ENCODE measurements at places on chromosomes 4 and X.

DNA sequence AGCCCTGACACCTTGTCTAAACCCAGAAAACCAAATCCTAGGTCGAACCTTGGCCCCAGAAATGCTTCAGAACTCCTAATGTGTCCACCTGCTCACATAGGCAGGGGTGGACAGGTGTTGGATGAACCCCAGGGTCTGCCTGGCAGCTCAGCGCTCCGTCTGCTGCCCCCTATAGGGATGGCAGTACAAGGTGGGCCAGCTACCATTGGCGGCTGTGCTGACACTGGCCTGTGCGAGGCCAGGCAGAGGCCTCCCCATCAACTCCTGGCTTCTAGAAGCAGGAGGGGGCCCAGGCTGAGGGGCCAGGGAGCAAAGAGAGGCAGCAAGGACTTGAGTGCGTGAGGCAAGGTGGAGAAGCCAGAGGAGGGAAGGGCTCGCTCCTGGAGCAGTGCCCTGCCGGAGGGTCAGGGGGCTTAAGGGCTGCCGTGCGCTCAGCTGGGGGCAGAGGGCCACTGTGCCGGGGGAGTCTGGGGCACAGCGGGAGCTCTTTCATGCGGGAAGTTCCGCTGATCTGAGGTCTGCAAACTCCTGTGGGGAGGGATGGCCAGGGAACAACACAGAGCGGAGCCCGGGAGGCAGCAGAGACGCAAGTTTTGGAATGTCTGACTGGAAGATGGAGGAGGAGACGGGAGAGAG lies 20.6 kb downstream of the CCNQ start:
- DNase-seq, result no peak

GRCh38 chr4:163462556-163462955 lies 11.0 kb downstream of the TKTL2 start:
- no peak for DNase-seq

DNA sequence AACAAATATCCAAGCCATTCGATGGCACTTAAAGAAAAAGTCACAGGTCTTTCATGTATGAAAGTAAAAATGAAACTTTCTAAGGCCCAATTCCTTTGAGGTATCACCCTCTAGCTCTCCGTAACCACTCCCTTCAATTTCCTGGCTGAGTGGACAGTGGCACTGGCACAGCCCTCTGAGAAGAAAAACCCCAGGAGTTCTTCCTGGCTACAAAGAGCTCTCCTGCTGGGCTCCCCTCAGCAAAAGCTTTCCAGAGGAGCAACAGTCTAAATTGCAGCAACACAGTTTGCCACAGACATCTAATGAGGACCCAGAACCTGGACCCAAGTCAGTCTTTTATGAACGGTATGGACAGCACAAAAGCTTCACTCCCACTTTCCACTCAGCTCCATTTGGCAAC lies 71.8 kb downstream of the FUNDC1 start:
- DNase-seq, result no peak

DNA sequence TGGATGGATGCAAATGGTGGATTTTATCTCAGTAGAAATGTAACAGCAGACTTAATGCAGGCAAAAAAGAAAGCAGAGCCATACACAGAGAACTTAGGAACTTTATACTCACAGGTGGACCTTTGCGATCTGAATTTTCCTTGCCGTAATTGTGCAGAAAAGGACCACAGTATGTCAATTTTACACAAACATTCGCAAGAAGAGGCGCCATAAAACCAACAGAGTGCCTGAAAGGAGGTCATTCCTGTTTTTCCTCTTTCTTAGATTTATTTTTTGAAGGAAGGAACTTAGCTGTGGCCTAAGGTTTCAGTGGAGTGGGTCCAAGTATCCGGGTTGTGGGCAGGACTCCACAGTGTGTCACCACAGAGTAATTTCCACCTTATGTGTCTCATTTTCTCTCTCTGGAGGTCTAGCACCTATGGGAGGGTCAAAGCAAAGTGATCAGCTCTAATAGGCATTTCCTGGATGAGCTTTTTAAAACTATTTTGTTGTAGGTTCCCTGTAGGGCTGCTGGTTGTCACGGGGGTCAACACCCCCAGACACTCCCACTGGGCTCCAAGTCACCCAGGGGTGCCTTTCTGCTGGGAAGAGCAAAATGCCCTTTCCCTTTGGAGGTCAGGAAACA lies 24.7 kb upstream of the PBDC1 start:
- DNase-seq, result no peak

DNA sequence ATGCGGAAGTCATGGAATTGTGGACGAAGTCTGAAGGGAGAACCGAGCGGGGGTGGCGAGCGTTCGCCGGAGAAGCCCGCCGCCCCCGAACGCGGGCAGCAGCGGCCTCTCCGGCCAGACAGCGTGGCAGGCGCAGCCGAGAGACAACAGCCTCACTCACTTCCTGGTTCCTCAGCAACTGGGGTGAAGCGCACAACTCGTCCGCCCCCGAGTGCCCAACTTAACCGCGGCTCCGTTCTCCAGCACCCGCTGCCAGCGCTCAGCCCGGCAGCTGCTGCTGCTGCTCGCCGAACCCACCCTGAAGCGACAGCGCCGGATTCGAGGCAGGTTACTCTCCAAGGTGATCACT lies 68.0 kb downstream of the NOCT start:
- peak; percentile 17 for DNase-seq

DNA sequence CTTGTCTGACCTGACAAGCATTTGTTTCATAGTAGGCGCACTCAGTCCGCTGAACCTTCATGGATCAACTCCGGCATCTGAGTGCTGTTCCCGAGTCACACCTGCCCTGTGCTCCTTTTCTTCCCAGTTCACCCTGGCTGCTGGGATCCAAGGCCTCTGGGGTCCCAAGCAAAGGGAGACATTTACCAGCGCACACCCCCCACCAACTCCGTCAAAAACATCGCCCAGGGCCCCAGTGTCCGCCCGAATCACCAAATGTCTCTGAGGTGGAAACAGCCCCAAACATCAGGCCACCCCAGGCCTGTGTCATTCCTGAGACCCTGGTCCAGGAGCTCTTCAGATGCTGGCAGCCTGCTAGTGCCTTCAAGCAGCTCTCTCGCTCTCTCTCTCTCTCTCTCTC lies 5.1 kb downstream of the BLOC1S4 start:
- DNase-seq, result no peak

GRCh38 chr4:53196882-53197771 lies 168.7 kb downstream of the SCFD2 start:
- DNase-seq, result peak; percentile 86

DNA sequence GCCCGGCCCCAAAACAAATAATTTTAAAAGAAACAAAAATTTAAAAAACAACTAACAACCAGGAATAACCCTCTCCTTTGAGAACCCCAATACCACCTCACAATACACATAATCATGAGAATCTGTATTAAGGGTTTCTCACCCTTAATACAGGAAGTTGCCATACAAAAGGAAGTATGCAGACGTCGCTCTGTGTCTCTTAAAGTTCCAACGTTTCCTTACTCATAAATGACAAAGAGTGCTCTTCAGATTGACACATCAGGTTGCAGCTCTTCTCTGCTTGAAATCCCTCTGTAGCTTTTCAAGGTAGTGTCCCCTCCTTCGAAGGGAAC lies 73.9 kb upstream of the IRF2 start:
- DNase-seq, result no peak

DNA sequence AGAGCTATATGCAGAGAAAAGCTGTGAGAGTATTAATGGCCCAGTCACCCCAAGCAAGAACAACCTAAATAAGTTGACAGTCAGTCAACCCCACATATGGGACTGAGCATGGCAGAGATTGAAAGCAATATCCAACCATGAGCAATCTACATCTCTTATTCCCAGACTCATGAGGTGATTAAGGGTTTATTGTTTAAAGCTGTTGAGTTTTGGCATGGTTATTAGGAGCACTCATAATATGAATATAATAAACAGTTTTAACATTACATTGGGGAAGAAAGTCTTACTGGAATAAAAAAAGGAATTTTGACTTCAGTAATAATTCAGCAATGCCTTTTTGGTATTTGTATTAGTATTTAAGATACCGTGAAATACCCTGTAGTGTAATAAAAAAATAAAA lies 1627.4 kb downstream of the STIM2 start:
- peak; percentile 32 for DNase-seq

- no peak for DNase-seq
Measured at GRCh38 chr4:39718366-39719323, 20.7 kb downstream of the UBE2K start.

DNA sequence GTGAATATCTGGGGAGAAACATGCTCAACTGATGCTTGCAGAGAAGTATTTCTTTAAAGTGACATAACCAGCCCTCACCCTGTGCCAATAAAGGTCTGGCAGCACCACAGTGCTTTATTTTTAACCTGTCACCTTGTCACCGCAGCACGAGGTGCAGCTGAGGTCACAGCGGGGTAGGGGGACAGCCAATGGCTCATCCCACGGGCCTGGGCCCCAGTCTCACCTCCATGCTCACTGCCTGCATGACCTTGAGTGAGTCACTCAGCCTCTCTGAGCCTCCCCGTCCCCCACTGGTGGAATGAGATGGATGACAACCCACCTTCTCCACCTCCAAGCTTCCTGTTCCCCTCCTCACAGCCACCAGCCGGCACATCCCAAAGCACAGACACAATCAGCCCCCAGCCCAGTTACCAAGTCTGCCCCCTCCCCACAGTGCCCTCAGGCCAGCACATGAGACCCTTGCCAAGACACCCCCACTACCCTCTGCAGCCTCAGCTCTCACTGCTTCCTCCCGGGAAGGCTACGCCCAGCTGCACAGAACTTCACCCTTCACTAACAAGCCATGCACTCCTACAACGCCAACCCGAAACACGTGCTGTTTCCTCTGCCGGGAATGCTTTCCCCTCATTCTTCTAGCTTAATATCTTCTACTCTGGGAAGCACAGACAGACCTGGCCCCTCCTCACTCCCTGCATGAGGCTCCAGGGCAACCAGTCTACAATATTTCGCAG lies 24.9 kb upstream of the MAN2B2 start:
- DNase-seq, result no peak

GRCh38 chrX:97882306-97882705 lies 998.6 kb downstream of the RPA4 start:
- DNase-seq, result no peak

DNA sequence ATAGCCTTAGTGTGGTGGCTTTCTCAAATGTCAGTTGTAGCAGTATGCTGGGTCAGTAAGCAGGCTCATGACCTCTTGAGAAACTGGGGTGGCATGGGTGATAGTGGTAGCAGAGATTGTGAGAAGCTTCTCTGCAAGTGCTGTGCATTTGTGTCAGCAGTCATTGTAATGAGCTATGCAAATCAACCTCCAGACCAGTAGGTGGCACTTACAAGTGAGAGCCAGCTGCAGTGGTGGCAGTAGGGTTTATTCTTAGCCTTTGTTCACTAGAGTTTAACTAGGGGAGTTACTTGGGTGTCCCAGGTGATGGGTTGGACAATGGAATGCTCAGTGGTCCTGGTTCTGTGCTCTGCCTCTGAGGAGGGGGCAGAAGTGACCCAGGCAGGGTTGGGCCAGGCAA lies 818.7 kb downstream of the PCDH7 start:
- DNase-seq, result no peak

DNA sequence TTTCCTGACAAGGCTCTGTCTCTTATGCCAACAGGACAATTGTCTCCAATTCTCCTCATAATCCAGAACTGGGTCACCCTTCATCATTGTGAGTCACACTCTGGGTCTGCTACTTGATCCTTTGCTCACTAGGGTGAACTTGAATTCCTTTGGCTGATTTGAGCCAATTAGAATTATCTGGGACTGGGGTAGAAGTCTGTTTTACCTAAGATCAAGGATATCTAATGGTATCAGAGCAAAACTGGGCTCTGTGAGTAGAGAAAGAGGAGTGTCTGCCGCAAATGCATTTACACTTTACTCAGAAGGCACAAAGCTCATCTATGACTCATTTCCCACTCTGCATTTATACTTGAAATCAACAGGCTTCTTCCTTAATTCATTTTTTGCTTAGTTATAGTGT lies 72.6 kb downstream of the PITX2 start:
- DNase-seq, result no peak

- DNase-seq, result no peak
Measured at GRCh38 chrX:17336377-17336776, 38.6 kb upstream of the NHS start.

- no peak for DNase-seq
Measured at GRCh38 chr4:143437937-143438336, 75.6 kb upstream of the SMARCA5 start.

DNA sequence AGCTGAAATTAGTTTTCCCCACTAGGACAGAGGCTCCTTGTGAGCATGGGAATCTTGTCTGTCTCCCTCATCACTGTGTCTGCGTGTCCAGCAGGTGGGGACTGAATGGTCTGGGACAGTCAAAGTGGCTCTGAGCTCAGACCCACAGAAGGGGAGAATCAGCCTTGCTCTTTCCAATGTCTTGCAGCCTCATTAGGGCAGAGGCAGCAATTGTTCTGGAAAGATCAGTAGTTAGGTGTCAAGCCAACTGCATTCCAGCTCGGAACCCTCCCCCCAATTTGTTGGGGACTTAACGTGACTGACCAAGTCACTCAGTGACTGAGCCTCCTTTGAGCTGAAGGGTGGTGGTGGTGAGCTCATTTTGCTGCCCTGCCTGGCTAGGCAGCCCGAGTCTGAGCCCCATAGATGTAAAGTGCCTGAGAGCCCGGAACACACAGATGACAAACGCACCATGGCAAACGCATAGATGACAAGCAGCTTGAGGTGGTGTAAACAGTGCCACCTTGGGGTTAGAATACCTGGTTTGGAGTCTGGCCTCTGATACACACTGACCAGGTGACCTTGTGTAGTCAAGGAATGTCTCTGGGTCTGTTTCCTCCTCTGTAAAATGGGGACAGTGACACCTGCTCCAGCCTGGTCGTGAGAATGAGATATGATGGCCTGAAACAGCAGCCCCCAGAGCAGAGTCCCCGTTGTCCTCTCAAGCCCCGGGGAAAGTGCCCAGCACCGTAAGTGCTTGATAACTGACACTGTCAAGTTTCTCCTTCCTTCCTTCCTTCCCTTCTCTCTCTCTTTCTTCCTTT lies 2.7 kb upstream of the SORCS2 start:
- DNase-seq, result no peak

GRCh38 chrX:48835524-48836329 lies at the start of gene PCSK1N:
Gene PCSK1N, minus strand, starts transcription at chrX:48835610. Its CDS starts 78 bp downstream, at chrX:48835532.
- DNase-seq, result no peak

- no peak for DNase-seq
Measured at GRCh38 chr4:155522201-155522600, 144.4 kb upstream of the GUCY1A1 start.

- no peak for DNase-seq
Measured at GRCh38 chr4:17117746-17118145, 219.3 kb upstream of the LDB2 start.

DNA sequence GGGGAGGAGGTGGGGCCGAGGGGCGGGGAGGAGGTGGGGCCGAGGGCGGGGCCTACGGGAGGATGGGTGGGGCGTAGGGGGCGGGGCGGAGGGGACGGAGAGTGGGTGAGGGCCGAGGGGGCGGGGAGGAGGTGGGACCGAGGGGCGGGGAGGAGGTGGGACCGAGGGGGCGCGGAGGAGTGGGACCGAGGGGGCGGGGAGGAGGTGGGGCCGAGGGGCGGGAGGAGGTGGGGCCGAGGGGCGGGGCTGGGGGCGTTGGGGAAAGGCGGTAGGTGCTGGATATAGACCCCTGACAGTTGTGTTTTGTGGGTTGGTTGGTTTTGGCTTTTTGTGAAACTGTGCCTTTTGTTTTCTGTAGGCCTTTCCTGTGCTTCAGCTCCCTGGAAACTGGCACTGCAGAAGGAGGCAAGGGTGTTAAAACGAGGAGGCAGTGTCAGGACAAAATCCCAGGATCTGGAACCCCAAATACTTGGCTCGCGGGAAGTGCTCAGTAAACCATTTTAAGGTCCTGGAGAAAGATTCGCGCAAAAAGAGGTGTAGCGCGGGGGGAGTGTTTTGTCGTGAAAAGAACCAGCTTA lies 580 bp upstream of the MMGT1 start:
- DNase-seq, result no peak

- no peak for DNase-seq
Measured at GRCh38 chr4:85703096-85703495, 228.1 kb downstream of the ARHGAP24 start.

GRCh38 chr4:45442466-45442865 lies 681.4 kb downstream of the GABRG1 start:
- no peak for DNase-seq

Data from forelimb muscle (tissue), 1 donor.